Effector CD4-positive, alpha-beta T cell (primary cell): ENCODE measurements at places on chromosomes 1 and 21.

GRCh38 chr1:22814176-22815042, 103.8 kb downstream of the EPHB2 start:
- no peak for DNase-seq

GRCh38 chr21:36180963-36181362, 24.3 kb downstream of the DOP1B start:
- no peak for DNase-seq

GRCh38 chr1:92922356-92923035, 38.8 kb downstream of the DIPK1A start:
- DNase-seq, result no peak

- DNase-seq, result peak; percentile 20
Observed at GRCh38 chr1:182259229-182259872, 132.2 kb downstream of the GLUL start.

- DNase-seq, result no peak
Observed at GRCh38 chr21:31293986-31294385, 50.1 kb downstream of the TIAM1 start.
